ENCODE measurements at places on chromosomes 3 and 15.

- DNase-seq, result no peak
Observed at GRCh38 chr3:51968170-51968775, 1.0 kb upstream of the PCBP4 start.

- no peak for DNase-seq
Observed at GRCh38 chr3:95319921-95320494, 1257.1 kb downstream of the NSUN3 start.

DNA sequence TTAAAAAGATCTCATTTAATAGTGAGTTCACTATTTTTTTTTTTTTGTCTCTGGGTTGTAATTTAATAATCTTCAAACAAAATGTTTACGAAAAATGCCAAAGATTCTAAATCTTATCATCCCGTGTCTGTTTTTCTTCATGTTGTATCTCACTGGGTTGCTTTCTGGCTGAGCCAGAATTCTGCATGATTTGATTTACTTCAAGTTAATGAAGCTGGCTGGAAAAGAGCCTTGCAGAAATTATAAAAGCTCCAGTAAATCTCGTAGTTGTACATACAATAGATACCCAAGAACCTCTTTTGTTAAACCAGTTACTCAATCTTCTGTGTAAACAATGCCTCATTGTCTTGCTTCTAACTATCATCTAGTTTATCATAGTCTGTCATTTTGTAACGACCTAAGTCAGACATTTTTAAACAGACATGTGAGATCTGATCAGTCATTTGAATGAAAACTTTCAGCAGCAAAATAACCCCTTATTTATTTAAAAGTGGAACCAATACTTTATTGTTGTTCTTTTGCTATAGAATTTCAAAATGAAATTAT, 249.0 kb downstream of the MCTP2 start:
- DNase-seq, result no peak

- no peak for DNase-seq
Observed at GRCh38 chr3:104279617-104280016, 1087.1 kb upstream of the ALCAM start.

DNA sequence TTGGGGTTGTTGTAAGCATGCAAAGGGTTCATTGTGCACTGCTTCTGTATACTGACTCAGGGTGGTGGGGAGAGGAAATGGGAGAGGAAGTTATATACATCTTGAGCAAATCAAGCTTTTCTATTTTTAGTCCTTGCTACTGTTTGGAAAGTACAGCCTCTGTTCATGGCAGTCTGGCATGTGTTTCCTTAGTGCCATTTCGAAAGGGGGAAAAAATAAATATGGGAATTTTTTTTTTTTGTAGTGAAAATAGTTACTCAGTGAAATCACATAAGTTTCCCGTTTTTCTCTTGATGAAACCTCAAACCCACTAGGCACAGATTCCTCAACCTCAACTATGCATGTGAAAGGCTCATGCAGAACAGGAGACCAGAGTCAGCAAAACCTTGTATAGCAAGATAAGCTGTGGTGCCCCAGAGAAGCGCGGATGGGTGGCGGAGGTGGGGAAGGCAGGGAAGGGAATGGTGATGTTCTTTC, 353.3 kb downstream of the LPP start:
- DNase-seq, result no peak

DNA sequence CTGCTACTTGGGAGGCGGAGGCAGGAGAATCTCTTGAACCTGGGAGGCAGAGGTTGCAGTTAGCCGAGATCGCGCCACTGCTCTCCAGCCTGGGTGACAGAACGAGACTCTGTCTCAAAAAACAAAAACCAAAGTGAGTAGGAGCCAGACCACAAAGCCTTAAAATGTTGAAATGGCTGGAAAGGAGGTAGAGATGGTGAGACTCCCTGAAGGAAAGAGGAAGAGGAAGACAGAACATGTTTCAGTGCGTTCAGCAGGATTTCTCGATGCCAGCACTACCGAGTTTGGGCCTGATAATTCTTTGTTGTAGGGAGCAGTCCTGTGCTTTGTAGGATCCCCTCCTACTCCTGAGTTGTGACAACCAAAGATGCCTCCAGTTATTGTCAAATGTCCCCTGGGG, 189.9 kb downstream of the AKAP13 start:
- no peak for DNase-seq

GRCh38 chr3:181707980-181708379, 3.7 kb upstream of the SOX2 start:
- DNase-seq, result no peak

DNA sequence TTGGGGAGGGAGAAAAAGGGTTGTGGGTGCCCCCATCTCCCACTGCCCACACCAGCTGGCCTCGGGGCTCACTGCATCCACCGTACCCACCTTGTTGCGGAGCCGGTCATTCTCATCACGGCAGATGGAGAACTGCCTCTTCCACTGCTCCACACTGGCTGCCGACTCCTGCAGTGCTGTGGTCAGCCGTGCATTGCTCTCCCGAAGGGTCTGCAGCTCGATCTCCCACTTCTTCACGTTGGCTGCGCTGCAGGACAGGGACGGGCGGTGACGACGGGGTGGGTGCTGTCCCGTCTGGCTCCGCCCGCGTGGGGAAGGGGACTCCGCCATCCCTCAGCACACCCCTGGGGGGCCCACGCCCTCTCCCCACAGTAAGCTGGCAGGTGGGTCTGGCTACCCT, 45.1 kb downstream of the WHAMM start:
- DNase-seq, result peak; percentile 16

DNA sequence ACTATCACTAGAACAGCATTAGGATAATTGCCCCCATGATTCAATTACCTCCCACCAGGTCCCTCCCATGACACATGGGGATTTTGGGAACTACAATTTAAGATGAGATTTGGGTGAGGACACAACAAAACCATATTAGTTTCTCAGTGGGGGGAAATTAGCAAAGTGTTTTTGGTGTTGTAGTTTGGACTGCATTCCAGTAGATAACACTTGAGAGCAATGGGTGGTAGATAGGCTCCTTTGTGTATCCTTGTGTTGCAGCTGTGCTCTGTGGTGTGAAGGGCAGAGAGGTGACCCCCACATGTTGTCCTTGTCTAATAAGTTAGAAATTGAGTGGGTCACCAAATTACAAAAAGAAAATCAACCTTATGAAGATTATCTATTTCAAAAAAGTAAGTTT, 223.8 kb downstream of the SATB1 start:
- no peak for DNase-seq

GRCh38 chr3:110457508-110457907, 614.1 kb upstream of the NECTIN3 start:
- no peak for DNase-seq

- DNase-seq, result no peak
Observed at GRCh38 chr3:68943753-68944500, 11.6 kb upstream of the TAFA4 start.

DNA sequence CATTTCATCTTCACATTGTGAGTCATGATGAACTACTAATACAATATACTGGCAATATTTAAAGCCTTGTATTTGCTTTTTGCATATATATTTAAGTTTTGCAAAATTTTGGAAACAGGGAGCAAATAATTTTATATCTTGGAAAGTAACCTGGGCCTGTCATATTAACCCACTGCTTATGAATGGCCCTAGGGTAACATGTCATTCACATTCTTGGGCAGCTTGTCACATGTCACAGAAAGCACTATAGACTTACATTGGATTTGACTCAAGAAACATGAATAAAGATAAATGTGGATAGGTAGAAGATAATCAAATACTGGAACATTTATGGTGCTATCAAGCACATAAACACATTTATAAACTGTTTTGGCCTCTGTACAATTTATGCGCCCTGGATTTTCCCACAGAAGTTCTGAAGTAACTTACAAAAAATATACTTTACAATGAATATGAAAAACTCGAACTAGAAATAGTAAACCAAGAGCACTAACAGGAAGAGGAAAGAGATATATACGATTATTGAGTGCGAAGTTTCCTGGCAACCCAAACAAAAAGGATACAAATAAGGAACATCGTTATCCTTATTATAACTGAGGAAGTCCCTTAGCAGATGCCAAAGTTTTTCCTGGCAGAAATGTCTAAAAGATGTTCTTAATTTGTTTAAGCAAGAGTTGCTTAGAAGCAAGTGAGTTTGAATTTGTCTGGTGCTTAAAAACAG, 257.2 kb downstream of the RBMS3 start:
- DNase-seq, result no peak

GRCh38 chr3:22292681-22293080, 541.7 kb upstream of the ZNF385D start:
- no peak for DNase-seq

DNA sequence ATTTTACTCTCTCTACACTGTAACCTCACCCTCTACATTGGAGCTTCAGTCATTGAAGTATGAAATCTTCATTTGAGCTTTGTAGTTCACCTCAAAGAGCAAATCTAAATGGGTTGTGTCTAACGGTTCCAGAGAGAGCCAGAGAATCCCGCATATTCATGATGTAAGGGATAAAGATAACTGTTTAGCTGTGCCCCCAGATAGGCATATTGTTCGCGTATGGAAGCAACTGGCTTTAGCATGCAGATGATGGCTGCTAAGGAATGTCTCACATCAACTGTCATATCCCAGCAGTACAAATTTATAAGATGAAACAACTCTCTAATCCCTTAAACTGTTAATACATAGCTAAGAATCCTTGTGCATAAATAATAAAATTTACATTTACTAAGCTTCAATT, 412.7 kb upstream of the ROBO2 start:
- DNase-seq, result no peak

GRCh38 chr3:175911937-175912336, 1052.8 kb downstream of the NAALADL2 start:
- DNase-seq, result no peak

DNA sequence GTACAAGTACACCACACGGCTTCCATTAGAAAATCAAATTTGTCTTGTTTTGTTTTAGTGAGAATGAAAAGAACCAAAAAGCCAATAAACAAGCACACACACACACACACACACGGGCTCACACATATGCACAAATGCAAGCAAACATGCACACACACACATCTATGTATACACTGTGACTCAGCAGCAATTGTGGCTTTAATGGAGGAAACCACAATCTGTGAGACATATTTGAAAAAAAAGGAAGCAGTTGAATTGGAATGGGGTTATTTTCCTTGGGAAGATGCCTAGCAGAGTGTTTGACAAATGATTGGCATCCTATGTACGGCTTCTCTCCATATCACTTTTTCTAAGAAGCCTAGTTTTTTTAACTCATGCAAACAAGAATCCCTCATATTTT, 201.1 kb upstream of the ARRDC4 start:
- DNase-seq, result no peak

- DNase-seq, result no peak
Observed at GRCh38 chr3:189953551-189953950, 167.1 kb downstream of the P3H2 start.

DNA sequence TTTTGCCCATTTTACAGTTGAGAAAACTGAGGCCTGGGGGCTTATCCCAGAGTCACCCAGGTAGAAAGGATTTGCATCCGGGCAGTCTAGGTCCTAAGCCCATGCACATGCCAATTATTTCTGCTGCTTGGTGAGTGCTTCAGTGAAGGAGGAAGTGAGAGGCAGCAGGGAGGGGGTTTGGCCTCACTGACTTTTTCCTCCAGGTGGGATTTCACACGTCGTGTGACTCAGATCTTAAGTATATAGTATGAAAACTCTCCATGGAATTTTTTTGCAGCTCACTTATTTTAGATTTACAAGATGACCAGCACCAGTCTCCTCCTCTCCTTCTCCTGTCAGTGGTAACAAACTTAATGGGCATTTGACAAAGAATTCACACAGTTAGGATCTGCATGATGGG, 4.6 kb downstream of the ITGA11 start:
- DNase-seq, result no peak

DNA sequence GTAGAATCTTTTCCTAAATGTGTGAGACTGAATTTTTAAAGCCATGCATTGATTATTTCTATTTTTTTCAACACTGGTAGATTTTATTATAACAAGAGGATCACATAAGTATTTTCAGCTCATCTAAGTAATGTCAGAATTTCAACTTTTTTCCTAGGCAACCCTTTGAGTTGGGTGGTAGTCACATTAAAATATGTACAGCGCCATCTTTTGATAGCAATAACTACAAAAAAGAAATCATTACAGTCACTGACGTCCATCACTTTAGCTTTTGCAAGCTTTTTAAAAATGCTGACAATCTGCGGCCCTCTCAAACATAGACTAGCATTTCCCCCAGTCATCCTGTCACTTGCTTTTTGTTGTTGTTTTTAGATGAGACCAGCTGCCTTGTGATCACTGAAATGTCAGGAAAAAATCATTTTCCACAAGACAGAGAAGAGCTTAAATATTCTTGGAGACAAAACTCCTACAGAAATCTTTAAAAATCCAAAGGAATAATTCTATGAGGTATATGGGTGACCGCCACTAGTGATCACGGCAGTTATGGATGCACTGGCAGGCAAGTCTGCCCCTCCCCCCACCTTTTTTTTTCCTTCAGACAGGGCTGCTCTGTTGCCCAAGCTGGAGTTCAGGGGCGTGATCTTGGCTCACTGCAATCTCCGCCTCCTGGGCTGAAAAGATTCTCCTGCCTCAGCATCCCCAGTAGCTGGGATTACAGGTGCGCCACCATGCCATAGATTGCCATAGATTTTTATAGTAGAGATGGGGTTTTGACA, 384.0 kb upstream of the KCNMB2 start:
- DNase-seq, result no peak

DNA sequence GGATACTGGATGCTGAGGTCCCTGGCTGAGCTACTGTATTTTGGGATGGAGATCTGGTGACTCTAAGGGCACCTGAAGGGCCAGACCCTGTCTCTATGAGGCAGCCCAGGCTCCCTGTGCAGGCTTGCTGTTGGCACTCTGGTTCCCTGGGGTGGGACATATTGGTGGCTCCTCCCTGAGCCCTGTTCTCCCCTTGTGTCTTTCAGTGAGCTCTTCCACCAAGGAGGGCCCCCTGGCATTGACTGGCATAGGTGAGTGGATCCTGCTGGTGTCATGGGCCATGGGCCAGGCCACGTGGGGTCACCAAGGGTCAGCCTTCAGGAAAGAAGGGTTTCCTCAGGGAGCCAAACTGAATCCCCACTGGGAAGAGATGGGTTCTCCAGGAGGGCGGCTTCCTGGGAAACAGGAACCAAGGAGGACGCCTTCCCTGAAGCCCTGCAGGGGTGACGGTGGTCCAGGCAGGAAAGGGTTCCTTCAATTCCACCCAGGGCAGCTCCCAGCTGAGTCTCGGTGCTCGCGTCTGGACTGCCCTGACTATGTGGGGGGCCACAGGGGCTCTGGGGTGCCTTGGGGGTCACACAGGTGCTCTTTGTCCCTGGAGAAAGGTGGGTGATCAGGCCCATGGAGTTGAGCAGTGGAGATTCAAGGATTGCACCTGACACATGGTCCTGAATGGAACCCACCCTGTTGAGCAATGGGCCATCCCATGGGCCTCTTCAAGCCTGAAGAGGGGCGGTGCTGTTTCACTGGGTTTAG, 220.4 kb downstream of the SNRPN start:
- peak; percentile 32 for DNase-seq

- no peak for DNase-seq
Observed at GRCh38 chr15:67968966-67969365, 85.1 kb upstream of the PIAS1 start.

- no peak for DNase-seq
Observed at GRCh38 chr3:89494734-89495133, 387.3 kb downstream of the EPHA3 start.

- DNase-seq, result no peak
Observed at GRCh38 chr3:195869413-195870001, 38.8 kb downstream of the TNK2 start.

- peak; percentile 57 for DNase-seq
Observed at GRCh38 chr3:184541886-184542562, 19.6 kb upstream of the EPHB3 start.
